Cerebellar nuclear complex (tissue), 1 donor: ENCODE measurements at places on chromosomes 3 and 15.

- DNase-seq = peak; percentile 39
These were observed 549.5 kb downstream of the NTRK3 start for GRCh38 chr15:87707071-87707470.

DNA sequence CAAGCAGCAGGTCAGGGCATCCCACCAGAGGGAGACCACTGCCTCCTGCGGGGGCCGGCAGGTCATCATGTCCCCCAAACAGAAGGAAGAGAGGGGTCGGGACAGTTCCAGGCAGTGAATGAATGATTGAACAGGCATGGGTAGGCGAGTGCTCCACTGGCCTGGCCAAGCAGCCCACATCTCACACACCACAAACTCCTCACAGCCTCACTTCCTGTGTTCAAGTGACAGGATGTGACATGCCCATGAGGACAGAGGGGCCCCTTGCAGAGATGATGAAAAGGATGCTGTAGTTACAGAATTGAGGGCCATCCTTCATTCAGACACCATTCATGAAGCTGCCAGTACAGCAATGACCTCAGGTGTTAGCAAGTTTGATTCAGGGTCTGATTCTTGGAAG is 3.7 kb downstream of the IQSEC1 start:
- DNase-seq = no peak

DNA sequence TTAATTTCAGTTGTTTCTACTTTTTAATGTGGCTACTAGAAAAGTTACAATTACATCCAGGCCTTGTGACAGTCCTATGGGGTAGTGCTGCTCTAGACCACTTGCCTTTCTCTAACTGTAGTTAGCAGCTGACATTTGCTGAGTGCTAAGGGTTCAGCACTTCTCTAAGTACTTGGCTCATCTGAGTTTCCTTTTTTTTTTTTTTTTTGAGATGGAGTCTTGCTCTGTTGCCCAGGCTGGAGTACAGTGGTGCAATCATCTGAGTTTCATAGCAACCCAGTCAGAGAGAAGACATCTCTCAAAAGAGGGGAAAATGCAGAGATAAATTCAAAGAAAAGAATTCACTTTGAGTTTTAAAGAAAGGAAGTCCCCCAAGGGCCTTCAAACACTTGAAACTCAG is 130.8 kb downstream of the MYLK start:
- DNase-seq = no peak

GRCh38 chr3:146052056-146052790 is 108.8 kb downstream of the PLOD2 start:
- no peak for DNase-seq
